ENCODE measurements at places on chromosomes 16 and 17.

- DNase-seq = no peak
Measured at GRCh38 chr17:6413065-6413464, 21.9 kb downstream of the AIPL1 start.

DNA sequence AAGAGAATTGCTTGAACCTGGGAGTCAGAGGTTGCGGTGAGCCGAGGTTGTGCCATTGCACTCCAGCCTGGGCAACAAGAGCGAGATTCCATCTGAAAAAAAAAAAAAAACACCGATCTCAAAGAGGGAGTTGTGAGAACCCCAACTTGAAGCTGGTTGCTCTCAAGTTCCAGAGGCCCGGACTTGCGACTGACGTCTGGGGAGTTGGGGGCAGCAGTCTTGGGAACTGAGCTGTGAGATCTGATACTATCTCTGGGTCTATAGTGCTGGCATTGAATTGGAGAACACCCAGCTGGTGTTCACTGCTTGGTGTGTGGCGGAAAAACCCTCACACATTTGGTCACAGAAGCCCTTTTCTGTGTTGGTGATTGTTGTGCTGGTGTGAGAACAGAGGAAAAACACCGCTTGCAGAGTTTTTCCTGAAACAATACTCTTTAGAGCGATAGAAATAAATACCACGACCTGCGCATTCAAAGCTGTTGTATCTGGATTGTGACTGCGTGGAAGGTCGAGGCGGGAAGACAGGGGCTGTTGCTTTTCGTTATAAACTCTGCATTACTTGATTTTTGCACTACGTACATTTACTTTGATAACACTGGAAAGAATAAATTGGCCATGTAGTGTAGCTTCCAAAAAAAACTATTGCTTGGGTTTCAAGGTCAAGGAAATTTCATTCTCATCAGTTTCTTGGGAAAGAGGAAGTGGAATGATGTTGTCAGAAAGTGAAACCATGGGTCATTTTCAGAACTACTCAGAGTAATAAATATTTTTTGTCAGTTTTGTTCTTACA is 8.8 kb downstream of the SCIMP start:
- DNase-seq = no peak

- DNase-seq = no peak
Measured at GRCh38 chr16:17258848-17259713, 211.7 kb downstream of the XYLT1 start.

DNA sequence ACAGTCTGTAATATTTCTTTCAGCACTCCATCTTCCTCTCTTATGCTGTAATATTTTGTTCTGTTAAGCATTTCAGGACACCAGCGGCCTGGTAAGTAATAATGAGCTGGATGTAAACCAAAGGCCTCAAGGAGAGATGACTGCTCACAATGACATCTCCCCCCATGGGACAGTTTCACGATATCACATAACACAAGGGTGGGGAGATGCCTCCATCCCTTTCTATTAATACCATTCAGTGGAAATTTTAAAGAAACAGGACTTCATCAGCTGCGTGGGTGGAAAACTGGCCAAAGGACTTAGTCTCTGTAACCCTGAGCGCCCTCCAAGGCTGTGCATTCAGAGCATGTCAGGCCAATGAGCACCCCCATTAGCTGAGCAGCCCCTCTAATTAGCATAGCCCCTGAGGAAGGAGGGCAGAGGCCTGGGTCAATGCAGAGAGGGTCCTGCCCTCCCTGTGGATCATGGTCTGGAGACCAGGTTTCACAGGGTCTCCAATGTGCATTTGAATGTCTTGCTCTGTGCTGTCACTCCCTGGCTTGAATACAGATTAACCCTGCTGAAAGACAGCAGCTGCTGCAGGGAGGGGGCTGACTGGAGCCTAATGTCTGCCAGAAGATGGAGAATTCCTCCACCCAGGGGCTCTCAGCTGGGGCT is 156.4 kb downstream of the HS3ST2 start:
- no peak for DNase-seq

DNA sequence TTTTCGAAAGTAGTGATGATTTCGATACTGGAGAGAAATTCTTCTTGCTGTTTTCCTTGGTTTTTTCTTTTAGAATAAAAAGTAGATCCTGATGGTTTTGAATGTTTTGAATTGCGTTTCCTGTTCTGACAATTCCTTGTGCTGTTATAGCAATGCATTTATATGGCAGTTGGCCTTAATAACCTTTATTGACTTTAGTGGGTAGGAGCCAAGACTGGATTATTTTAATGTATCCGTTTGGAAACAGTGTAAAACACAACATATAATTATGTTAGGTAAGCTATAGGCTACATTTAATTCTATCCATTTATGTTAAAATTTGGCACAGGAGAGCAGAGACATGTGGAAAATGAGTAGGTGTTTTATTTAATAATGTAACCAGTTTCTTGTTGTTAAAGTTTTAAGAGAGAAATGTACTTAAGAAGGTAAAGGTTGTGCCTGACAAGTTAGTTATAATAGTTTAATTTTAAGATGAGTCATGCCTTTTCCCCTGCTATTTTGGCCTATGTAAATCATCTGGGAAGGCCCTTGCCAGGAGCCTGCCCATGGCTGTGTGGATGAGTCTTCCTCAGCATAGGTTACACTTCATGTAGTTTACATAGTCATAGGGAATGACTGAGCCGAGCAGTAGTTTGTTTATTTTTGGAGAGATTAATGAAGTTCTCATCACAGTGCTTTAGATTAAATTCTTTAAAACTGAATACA is 189.9 kb downstream of the FTO start:
- DNase-seq = no peak

DNA sequence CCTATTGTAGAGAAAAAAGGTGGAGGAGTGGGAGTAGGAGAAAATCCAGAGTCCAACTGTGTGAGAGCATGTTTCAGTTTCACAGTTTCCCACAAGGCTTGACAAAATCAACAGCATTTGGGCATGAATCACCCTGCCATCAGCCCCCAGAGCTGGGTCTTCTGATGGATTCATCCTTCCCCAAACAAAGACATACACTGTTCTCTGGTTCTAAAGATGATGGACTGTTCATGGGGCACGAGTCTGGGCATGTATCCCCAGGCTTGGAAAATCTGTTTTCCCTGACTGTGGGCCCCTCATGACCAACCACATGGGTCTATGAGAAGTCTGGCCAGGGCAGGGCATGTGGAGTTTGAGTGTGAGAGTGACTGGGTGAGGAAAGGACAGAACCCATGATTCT is 210.4 kb upstream of the IRX5 start:
- no peak for DNase-seq

DNA sequence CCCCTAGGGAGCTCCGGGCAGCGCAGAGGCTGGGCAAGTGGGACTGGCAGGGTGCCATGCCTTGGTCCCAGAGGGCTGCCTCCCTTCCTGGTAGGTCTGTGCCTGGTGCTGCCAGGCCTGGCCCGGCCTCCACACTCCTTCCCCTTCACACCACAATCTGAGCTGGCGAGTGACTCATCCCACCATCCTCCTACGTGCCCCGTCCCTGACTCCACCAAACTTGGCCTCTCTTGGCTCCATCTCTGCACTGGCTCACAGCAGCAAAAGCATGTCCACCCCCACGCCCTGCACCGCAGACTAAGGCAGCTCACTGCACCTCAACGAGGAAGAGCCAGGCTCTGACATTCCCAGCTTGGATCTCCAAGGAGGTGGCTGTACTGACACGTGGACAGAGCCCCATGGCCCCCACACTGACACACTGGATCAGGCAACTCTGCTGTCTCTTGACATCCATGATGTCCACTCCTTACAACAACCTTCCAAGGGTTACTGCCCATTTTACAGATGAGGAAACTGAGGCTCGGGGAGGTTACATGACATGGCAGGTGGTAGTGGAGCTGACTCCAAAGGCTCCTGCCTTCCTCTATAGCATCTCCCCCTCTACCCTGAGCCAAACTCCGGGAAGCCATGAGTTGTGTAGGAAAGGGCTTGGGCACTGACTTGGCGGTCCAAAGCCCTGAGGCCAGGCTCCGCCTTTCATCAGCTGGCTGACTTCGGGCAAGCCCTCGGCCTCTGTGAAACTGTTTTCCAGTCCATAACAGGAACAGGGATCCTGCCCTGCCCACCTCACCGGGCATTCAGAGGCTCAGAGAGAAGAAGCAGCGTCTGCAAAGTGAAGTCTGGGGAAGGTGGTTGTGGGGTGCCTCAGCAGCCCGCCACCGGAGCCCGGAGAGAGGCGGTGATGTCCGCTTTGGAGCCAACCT is 20.1 kb upstream of the KRT19 start:
- DNase-seq = peak; percentile 51

GRCh38 chr17:1957037-1957436 is 68.1 kb downstream of the RTN4RL1 start:
- DNase-seq = no peak

GRCh38 chr17:77698903-77699623 is 259.4 kb upstream of the TNRC6C start:
- no peak for DNase-seq

DNA sequence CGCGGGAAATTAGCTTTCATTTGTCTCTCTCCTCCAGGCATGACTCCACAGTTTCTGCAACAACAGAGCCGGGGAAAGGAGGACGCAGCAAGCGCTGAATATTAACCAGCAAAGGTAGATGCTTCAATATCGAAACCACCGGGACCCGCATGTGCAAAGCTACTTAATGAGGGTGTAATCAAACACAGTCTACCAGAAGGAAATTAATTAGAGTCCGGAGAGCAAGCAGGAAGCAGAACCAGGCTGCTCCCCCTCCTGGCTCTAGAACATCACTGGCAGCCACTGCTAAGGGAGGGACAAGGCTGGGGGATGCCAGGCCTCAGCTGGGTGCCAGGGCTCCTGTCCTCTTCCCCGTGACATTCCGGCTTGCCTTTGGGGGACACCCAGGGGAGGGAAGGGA is 21.7 kb downstream of the LRRC75A start:
- no peak for DNase-seq

DNA sequence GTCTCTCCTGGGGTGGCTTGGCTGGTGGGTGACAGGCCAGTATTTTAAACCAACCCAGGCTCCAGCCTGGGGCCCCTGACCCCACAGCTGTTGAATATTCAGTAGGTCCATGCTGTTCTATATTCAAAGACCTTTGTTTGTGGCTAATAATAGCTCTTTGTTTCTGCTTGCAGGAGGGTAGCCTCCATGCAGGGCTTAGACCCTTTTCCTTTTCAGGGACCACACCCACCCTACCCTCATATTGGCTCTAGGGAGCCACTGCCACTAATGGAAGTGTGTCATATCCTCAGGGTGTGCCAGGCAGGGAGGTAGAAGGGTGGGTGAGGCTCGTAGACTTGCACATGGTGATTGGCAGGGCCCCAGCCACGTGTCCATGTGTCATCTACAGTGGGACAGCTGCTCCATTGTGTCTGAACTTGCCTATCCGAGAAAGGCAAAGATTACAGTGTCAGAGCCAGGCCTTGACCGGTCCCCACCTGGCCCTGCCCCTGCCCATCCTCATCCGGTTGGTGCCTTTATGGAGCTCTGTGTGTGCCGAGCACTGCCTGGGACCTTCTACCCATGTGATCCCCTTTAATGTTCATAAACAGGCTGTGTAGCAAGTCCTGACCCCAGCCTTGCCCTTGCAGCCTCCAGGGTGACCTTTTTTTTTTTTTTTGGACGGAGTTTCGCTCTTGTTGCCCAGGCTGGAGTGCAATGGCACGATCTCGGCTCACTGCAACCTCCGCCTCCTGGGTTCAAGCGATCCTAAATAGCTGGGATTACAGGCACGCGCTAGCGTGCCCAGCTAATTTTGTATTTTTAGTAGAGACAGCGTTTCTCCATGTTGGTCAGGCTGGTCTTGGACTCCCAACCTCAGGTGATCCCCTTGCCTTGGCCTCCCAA is 22.1 kb downstream of the TMC7 start:
- no peak for DNase-seq

- DNase-seq = no peak
Measured at GRCh38 chr16:20029611-20030010, 44.1 kb downstream of the GPR139 start.

- DNase-seq = peak; percentile 49
Measured at GRCh38 chr17:17682293-17682736, 1.1 kb downstream of the RAI1 start.

- DNase-seq = no peak
Measured at GRCh38 chr17:49638818-49639217, 39.1 kb downstream of the SPOP start.

DNA sequence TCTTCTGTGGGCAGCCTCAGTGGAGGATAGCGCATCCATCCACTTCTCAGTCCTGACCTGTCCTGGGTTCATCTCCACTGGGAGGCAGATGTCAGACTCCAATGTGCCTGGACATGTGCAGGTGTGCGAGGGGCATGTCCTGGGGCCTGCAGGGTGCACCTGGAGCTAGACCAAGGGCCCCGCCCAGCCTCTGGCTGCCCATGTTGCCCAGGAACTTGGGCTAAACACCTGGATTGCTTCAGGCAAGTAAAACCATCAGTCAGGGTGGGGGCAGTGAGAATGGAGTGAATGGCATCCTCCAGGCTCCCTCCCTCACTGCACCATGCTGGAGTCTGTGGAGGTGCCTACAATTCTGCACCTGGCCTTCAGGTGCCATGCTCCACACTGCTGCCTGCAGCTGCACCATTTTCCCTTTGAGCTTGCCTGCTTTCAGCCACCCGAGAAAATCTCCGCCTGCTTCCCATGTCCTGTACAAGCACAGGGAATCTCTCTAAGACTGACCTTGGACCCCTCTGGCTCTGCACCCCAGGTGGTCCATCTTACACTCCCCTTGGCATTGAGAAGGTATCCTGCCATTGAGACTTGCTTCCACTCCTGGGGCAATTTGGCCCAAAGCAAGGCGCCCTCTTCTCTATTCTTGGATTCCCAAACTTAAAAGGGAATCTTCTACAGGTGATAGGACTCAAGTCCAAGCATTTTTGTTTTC is 2.1 kb upstream of the MFSD6L start:
- DNase-seq = no peak

DNA sequence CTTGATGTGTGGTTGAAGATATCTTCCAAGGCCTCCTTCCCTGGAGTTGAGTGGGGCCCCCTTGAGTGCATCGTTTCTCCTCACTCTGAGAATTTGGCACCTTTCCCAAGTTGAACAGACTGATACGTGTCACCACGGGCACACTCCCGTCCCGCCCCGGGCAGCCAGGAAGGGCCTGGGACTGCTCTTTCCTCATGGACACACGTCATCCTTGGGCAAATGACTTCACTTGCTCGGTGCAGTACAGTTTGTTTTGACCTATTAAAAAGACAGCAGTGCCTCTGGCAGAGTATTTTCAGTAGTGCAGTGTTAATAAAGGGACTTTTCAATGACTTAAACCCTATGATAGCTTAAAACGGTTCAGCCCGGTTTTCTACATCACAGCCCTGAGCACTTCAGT is 59.9 kb downstream of the SEC14L1 start:
- no peak for DNase-seq

DNA sequence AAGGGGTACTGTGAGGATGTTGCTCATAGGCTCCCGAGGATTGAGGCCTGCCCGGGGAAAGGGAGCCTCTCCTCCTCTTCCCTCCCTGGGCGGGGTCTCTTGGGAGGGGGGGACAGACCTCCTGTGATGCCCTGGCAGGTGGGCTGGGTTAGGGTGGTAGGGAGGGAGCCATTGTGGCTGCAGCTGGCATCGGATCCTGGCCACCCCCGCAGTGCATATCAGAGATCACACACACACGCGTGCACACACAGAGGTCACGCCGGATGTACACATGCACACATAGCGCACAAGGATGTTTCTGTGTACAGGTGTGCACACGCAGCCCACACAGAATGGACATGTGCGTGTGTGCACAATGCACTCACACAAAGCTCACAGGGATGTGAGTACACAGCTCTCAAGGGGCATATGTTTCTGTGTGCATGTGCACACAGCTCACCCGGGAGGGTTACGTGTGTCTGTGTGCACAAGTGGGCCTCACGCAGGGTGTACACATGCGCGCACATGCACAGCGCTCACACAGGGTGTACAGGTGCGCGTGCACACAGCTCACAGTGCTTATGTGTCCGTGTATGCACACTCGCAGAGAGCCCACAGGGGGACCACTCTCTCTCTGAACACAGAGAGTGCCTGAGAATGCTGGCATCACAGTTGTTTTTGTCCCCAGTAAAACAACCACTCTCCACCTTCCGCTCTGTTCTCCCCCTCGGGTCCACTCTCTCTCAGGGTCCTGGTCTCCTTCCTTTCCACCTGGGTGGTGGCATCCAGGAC is 2.4 kb downstream of the GJD3 start:
- no peak for DNase-seq
